ENCODE measurements at places on chromosomes 3 and 15.

DNA sequence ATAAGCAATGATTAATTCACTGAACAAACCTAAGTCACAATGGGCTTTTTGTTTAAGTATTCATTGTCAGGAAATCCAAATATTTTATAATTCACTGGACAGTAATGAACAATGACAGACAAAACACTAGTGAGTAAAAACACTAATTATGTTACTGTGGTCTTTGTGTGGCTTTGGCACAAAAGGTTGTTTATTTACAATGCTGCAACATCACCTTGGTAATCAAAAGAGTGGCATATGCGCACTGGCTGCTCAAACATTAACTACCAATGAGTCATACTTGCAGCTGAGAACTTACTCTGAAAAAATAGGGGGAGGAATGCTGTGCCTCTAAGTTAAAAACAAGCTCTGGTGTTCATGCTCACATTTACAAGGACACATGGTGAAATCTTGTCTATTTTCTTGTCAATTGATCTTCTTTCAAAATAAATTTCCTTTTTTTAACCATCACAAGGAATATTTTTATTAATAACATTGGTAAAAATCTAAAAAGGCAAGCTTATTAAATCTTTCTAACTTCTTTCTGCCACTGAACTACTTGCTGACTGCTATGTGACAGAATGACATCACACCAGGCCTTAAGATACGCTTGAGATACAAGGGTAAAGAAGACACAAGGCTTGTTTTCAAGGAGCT lies 85.2 kb upstream of the PPIB start:
- DNase-seq: peak; percentile 36

- DNase-seq: no peak
These were observed 99.0 kb downstream of the MEGF11 start for GRCh38 chr15:66154581-66154980.

DNA sequence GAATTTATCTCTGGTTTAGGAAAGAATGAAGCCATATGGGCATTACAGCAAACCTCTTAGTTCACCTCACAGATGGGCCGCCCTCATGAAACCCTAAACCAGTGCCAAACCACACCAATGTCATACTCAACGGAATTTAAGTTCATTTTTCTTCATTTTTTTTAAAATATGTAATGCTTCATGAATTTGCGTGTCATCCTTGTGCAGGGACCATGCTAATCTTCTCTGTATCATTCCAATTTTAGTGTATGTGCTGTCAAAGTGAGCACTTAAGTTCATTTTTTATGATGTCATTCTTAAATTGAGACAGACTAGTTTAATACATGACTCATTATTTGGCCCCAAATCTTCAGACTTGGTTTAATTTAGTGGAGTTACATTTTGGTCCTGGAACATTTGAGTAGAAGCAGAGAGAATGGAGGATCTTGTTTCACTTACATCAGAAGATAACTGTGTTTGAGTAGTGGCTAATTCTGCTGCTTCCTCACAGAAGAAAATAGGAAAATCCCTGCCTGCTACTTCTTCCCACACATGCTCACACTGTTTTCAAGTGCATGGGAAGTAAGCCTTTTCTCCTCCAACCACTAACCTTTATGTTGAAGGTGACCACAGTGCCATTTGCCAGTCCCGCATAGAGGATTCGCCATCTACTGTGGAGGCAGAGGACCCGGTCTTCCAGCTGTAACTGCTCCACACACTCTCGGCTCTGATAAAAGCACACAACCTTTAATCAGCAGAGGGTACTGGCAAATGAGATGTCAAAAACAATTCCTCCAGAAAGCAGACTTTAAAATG lies 63.3 kb downstream of the ZNF106 start:
- DNase-seq: no peak

DNA sequence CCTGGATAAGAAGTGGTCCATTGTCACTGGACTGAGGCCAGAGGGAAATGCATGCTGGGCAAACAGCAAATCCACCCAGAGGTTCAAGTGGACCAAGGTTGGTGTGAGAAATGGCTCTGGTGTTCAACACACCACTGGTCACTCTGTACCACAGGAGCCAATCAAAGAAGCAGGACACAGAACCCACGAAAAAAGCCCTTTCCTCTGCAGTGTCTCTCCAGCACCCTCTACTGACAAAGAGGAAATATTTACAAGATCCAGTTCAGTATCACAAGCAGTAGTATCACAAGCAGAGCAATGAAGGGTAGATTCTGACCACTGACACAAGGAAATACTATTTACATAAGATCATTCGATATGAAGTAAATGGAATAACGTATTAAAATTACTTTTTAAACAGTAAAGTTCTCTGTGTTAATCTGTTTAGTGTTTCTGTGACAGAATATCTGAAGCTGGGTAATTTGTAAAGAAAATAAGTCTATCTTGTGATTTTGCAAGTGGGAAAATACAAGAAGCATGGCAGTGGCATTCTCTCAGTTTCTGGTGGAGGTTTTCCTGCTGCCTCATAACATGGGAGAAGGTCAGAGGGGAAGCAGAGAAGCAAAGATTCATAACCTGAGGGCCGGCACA lies 390.7 kb downstream of the EFHB start:
- DNase-seq: no peak

DNA sequence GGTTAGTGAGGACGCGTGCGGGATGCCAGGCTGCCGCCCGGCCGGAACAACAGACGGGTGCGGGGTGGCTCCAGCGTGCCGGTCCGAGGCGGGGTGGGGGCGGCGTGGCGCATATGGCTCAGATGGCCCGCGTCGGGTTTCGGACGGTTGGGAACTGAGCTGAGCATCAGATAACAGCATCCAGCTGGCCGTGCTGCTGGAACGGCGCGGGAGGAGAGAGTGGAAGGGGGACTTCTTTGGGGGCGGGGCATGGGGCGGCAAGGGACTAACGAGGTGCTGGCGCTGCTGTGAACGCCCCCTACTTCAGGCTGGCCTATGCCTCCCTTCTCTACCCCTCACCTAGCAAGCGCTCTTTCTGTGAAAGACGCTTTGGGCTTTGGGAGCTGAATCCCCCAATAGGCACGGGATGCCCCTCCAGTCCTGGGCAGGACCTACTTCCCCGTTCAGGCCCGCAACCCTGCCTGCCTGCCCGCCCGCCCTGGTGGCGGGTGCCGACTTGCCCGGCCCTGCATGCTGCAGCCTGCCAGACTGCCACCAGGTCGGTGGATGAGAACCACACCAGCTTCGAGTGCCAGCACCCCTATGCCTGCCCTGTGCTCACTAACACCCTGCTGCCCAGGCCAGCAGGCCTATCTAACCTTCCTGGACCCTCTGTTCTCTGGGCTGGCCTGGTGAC lies 542 bp downstream of the INKA1 start:
- no peak for DNase-seq

- no peak for DNase-seq
These were observed 2.9 kb downstream of the SCN5A start for GRCh38 chr3:38646630-38647029.

- no peak for DNase-seq
These were observed 11.3 kb upstream of the TM4SF1 start for GRCh38 chr3:149388531-149389417.

DNA sequence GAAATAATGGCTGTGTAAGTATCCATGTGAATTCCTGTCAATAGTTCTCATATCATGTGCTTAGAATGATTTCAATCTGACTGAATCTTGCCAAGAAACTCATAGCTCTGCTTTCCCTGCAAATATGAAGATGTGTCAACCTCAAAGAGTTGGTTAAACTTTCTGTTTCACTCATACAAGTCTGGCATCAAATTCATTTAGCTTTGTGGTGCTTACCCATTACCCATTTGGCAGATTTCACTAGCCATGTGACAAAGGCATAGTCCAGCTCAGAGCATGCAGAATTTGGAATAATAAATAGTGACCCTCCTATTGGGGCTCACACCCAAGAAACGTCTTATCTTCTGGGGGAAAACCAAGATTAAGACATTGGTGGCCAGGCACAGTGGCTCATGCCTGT lies 256.6 kb upstream of the TPRG1 start:
- DNase-seq: no peak

DNA sequence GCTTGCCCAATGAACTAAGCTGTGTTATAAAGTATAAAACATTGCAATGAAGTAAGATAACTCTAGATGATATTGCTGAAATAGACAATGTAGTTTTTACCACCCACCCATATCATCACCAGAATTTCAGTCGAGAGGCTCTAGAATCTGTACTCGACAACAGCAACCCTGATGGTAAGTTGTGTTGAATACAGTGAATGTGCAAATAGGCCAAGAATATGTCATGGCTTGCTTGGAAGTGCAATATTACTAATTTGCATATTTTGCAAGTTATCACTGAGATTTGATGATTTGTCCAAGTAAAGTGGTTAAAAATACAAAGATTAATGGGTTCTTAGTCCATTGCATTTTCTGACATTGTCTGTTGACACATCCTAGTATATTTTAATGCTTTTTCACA lies 90.6 kb upstream of the TUSC7 start:
- no peak for DNase-seq

GRCh38 chr3:127776347-127776746 lies 46.0 kb downstream of the MGLL start:
- no peak for DNase-seq

GRCh38 chr3:2001306-2002108 lies 97.2 kb upstream of the CNTN4 start:
- no peak for DNase-seq

- DNase-seq: no peak
These were observed 170.4 kb downstream of the ZMAT3 start for GRCh38 chr3:178901204-178901603.

GRCh38 chr3:194817592-194817930 lies 131.9 kb downstream of the FAM43A start:
- no peak for DNase-seq

- peak; percentile 64 for DNase-seq
These were observed at the start of gene TTLL13 for GRCh38 chr15:90249203-90249863. TSS of gene TTLL13 (plus strand) at chr15:90249556. CDS start at chr15:90250631, 1,075 bp downstream.

DNA sequence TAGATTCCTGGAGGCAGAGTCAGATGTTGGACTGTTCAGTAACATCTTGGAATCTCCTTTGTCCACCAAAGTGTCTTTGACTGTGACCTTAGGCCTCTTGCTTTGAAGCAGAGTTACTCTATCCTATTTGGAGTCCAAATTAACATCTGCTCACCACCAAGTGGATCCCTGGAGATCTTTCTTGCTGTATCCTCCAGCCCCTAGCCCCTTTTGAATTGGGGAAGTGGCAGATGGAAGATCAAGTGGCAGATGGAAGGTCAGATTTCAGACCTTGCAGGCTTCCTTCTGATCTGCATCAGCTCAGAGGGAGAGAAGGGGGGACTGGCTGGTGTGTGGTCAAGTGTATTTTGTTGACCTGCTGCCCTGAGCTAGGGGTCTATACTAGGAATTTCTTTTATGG lies 125.0 kb upstream of the ROPN1 start:
- no peak for DNase-seq

DNA sequence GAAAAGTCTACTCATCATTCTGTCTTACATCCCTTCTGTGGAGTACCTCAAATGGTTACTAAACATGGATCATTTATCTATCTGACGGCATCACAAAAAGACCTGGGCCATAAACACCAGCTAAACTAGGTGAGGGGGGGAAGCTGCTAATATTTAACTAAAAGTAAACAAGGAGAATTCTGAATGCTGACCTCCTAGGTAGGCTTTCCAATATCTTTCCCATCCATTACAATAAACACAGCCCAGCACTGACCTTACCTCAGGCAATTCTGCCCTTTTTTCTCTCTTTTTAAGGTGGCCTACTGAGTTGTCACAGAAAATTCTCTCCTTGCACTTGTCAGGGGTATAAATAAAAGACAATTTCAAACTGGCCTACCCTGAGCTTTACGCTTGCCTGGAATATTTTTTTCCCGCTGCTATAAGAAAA lies 33.1 kb downstream of the USF3 start:
- DNase-seq: no peak

DNA sequence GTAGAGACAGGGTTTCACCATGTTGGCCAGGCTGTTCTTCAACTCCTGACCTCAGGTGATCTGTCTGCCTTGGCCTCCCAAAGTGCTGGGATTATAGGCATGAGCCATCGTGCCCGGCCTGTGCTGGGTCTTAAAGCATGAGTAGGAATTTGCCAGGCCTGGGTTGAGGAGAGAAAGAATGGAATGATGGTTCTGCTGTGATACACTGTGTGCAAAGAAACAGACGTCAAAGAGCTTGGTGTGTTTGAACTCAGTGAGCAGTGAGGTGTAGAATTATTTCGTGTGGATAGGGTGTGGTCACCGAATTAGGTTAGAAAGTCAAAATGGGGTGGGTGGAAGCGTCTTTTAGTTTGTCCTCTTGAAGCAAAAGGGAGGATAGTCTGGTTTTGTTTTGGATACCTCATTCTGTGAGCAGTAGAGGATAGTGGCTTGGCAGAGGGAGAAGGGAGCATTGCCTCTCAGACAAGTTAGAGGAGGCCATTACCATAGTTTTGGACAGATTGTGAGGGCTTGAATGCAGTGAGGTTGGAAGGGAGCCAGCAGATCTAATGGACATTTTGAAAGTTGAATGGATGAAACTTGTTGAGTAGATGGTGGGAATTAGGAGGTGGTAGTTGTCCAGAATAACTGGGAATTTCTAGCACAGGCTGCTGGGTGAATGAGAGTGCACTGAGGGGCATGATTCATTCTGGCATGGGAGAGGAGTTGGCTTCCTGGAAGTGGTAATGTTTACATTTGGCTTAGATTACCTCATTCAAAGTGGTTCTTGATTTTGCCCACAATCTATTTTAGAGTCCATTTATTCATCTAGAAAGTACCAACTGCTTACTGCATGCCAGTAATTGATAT lies 27.2 kb downstream of the AKAP13 start:
- DNase-seq: no peak

- DNase-seq: no peak
These were observed 4.2 kb downstream of the ABTB1 start for GRCh38 chr3:127676921-127677351.

DNA sequence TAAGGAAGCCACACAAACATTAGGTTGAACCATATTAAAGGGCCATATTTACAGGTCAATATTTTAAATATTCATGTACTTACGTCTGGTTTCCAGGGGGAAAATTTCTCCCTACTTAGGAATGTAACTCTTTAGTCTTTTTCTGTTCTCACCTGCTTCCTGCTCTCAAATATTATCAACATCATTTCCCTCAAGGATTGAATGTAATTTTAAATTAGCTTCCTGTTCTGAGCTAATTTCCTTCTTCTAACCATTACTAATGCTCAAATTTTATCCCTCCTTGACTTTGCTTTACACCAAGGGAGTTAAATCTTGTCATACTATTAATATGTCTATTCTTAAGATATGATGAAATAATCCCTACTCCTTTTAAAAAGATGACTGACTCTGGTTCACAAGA lies 103.4 kb upstream of the UBP1 start:
- no peak for DNase-seq

DNA sequence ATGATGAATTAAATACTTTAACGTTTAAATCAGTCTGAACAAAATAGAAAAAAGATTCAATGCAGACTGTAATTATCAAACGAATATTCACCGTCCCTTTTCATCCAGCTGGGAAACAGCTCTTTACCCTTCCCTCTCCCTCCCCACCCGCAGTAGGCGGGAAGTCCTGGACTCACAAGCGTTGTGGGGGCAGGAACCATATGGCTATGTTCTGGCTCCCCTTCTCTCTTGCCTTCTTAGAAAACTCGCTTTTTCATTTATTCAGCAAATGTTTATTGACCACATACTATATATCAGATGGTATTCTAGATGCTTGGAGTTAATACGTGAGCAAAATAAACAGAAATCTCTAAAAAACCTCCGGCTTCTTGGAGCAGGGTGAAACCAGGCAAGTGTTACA lies 715 bp upstream of the SCAPER start:
- no peak for DNase-seq

Data from GM18507 (cell line).